ENCODE measurements at places on chromosomes 5 and 9. TPM values are rescaled to one million over a fixed set of nuclear protein-coding genes. Genes with fewer than 3 reads are reported as not detected.

Gene NPDC1
- polyA plus RNA-seq: 245 TPM

Gene STK32A
- 19.6 TPM for polyA plus RNA-seq

Gene ANKRD18A
- 3.5 TPM for polyA plus RNA-seq

Gene FOXD4L5
- polyA plus RNA-seq: 1.5 TPM

Gene TMEM232
- 11.3 TPM for polyA plus RNA-seq

Gene NUTM2F
- not detected for polyA plus RNA-seq

Gene MUSK
- 1.5 TPM for polyA plus RNA-seq

Gene PCDHB15
- 21.1 TPM for polyA plus RNA-seq

Gene ENHO
- polyA plus RNA-seq: 219 TPM

Gene ZNF883
- 19.1 TPM for polyA plus RNA-seq

Gene EIF4E1B
- 4.0 TPM for polyA plus RNA-seq

Gene FAM221B
- polyA plus RNA-seq: 0.73 TPM

Gene BARX1
- polyA plus RNA-seq: not detected

Gene IQGAP2
- 13.9 TPM for polyA plus RNA-seq

Gene CORO2A
- polyA plus RNA-seq: 5.3 TPM

Gene NIM1K
- polyA plus RNA-seq: 18.4 TPM

Gene PPP3R2
- 0.55 TPM for polyA plus RNA-seq

Gene SHC3
- 30.4 TPM for polyA plus RNA-seq

Gene SURF6
- polyA plus RNA-seq: 31.2 TPM

Gene BASP1
- 581 TPM for polyA plus RNA-seq

Gene DCTN3
- 179 TPM for polyA plus RNA-seq

Gene CKMT2
- 3.8 TPM for polyA plus RNA-seq

Gene TMEM171
- 0.74 TPM for polyA plus RNA-seq

Gene FAM78A
- polyA plus RNA-seq: 7.4 TPM

Gene VCAN
- 145 TPM for polyA plus RNA-seq

Gene SYNPO
- polyA plus RNA-seq: 17.4 TPM

Gene HNRNPA0
- polyA plus RNA-seq: 69.4 TPM

Gene C8G
- polyA plus RNA-seq: 1.6 TPM

Gene GNA14
- 4.8 TPM for polyA plus RNA-seq

Gene NOXA1
- polyA plus RNA-seq: 14.2 TPM

Gene SAPCD2
- polyA plus RNA-seq: 19.0 TPM

Gene DRD1
- polyA plus RNA-seq: 4.3 TPM

Gene DAB2IP
- polyA plus RNA-seq: 53.5 TPM

Data from spinal cord (tissue), 10 donors.